ENCODE measurements at places on chromosomes 1 and 21.

DNA sequence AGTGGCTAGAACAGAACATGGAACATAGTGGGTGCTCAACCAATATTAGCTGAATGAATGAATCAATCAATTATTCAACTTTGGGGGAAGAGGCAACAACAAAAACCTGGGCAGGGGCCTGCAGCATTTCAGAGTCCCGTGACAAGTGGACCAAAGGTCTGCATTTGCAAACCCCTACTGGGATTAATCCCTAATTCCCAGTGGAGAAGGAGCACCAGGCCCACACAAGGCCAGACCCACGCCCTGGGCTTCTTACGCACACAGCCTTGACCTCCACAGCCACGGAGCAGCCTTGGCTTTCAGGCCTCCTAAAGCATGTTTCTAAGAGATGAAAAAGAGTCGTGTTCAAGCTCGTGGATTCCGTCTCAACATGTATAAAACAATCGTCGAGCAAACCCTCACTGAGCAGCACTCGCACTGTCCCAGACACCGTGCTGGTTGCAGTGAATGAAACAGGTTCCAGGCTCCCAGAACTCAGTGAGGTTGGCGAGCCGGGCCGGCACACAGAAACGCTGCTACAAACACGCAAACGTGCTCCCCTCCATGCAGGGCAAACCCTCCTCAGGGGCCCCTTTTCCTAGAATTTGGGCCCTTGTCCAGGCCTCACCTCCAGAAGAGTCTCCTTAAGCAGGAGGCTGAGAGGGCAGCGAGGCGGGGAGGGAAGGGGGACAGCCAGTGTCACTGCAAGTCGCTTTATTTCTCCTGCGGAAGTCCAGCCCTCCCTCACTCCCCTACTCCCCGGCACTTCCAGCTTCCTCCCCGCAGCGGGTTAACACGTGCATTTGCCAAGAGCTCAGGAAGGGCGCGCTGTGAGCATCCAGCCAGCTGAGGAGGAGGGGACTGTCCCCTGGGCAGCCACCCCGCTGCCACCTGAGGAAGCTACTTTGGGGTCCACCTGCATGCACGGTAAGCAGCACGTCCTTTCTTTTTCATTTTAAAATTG lies 556.4 kb downstream of the KIF26B start:
- no peak for DNase-seq

DNA sequence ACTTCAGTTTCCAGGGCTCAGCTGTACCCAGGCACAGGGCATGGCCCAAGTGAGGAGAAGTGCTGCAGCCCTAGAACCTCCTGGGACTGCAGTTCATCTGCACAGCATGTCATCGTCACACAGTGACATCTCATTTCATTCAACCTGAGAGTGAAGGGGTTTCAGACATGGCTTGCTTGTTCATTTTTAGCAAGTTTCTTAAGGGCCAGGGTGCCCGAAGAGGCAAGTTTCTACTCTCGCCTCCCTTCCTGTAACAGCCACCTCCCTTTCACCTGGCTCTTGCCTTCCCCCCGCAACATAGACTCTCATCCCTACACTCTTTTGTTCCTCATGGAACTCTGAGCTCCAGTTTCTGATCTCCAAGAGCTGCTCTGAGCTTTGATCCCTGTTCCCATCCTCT lies 108.1 kb downstream of the C1orf21 start:
- DNase-seq, result no peak

GRCh38 chr1:213997038-213997771 lies 9.4 kb downstream of the PROX1 start:
- DNase-seq, result no peak

- no peak for DNase-seq
These were observed 39.5 kb upstream of the DIPK1A start for GRCh38 chr1:93000751-93001175.

- DNase-seq, result no peak
These were observed 491.6 kb upstream of the C1orf87 start for GRCh38 chr1:60564916-60565750.

DNA sequence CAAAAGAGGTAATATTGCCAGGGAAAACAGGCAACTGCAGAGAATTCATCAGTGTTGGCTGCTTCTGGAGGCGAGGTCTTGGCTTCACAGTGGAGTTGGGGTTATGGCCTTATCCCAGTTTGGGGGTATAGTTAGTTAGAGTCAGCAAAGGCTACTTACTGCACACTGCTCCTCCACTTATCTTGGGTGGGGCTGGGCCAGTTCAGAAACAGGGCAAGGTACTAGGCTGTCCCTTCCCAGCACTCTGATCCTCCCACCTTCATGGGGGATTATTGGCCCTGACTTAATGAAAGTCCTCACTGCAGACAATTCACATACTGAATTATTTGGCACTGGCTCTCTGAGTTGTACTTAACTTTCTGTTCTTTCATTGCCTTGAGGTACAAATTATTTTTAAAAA lies 189.6 kb downstream of the NRIP1 start:
- DNase-seq, result no peak

DNA sequence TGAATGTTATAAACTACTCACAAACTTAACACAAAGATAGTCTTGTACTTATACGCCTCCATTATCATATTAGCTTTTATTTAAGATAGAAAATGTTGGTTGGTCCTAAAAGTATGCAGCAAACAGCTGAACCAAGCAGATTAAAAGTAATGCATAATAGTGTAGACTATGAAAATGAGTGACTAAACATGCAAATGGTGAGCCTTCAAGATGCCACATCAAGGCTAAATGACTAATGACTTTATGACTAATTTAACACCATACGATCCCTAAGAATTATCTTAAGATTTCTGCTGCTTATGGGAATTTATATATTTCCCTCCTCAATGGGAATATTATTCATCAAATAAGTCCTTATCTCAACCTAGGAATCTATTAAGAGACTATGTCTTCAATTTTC lies 4.6 kb downstream of the GPATCH2 start:
- no peak for DNase-seq

GRCh38 chr1:31548907-31549808 lies 27.2 kb upstream of the TINAGL1 start:
- peak; percentile 74 for DNase-seq

GRCh38 chr1:58406301-58407071 lies 140.0 kb downstream of the OMA1 start:
- DNase-seq, result no peak

GRCh38 chr1:110425612-110426152 lies 18.2 kb upstream of the LAMTOR5 start:
- DNase-seq, result no peak

DNA sequence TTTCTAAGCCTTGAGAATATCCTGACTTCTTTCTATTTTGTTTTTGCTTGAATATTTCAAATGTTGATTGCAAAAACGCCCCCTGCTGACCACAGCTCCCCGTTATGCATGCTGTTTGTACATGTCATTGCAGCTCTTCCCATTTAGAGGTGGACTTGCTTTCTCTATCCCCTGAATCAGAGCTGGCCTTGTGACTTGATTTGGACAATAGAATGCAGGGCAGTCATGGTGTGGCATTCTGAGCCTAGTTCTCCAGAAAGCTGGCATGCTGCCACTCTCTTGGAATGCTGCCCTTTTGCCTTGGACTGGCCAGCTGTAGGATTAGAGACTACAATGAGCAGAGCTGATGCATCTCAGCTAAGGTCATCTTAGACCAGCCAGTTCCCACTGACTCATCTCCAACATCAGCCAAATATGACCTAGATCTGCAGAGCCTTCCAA lies 1561.5 kb downstream of the MRPL39 start:
- no peak for DNase-seq

DNA sequence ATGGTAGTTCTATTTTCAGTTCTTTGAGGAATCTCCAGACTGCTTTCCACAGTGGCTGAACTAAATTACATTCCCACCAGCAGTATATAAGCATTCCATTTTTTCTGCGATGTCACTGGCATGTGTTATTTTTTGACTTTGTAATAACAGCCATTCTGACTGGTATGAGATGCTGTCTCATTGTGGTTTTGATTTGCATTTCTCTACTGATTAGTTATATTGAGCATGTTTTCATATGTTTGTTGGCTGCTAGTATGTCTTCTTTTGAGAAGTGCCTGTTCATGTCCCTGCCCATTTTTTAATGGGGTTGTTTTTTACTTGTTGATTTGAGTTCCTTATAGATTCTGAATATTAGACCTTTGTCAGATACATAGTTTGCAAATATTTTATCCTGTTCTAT lies 87.9 kb downstream of the RPS6KC1 start:
- no peak for DNase-seq

- no peak for DNase-seq
These were observed 141.8 kb downstream of the RGS7 start for GRCh38 chr1:241215203-241215602.

DNA sequence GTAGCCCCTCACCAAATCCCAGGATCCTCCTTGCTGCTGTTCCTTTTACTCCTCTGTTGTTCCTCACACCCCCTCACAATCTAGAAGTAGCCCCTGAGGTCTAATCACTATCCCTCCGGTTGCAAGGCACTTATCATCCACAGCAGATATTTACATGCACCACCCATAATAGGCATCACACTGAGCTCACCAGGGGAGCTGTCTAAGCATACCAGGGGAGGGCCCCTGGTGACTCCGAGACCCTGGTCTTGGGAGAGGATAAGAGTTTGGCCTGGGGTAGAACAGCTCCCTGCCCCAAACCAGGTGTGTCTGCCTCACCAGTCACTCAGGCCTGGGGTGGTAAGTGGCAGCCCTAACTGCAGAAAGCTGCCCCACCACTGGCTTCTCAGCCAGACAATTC lies 37.3 kb upstream of the ZC3H12A start:
- DNase-seq, result no peak

DNA sequence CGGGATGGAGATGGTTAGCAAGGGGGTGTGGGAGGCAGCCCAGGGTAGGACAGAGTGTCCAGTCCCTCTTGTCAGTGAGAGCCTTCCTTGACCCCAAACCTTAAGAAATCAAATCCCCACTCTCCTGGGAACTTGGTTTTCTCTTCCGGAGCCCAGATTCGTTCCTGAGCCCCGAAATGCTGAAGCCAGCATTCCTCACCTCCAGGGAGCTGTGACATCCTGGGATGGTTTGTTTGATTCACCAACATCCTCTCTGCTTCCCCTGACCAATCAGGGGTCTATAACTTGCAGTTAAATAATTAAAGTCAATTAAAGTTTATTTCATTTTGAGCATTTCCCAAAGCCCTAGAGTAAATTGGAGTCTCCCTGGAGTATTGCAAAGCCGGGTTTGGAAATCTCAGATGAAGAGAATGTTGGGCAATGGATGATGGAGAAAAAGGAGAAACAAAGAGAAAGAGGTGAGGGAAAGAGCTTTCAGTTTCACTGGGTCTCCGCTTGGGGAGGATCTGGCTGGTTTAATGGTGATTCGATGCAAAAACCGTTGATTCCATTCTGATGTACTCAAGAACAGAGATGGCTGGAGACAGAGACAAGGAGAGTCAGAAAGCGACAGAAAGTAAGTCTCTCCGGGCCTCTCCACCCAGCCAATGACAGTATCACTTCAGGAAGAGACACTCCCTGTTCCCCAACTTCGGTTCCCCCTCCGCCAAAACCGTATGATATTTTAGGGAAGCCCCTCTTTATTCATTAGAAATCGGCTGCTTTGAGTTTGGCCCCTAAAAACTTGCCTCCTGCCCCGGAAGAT lies 12.8 kb upstream of the ALX3 start:
- no peak for DNase-seq

GRCh38 chr1:93874025-93874651 lies 4.9 kb downstream of the DNTTIP2 start:
- DNase-seq, result no peak

DNA sequence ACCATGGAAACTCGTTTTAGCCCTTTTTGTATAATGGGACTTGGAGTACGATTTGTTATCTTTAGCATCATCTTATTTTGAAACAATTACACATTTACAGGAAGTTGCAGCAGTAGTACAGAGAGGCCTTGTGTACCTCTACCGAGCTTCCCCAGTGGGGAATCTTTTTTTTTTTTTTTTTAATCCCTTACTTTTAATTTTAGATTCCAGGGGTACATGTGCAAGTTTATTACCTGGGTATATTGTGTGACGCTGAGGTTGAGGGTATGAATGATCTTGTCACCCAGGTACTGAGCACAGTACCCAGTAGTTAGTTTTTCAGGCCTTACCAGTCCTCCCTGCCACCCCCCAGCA lies 45.9 kb downstream of the HHAT start:
- DNase-seq, result no peak
